Activated CD8-positive, alpha-beta T cell treated with anti-CD3 and anti-CD28 coated beads, Interleukin-2, amount 10 ng/mL, durations not matched to agents 7 days and 5 days (primary cell): ENCODE measurements at places on chromosomes 1 and 21. TPM values are rescaled to one million over a fixed set of nuclear protein-coding genes. Genes with fewer than 3 reads are reported as not detected.

GRCh38 chr1:183947988-183948387, 89.5 kb downstream of the COLGALT2 start:
- no peak for DNase-seq

DNA sequence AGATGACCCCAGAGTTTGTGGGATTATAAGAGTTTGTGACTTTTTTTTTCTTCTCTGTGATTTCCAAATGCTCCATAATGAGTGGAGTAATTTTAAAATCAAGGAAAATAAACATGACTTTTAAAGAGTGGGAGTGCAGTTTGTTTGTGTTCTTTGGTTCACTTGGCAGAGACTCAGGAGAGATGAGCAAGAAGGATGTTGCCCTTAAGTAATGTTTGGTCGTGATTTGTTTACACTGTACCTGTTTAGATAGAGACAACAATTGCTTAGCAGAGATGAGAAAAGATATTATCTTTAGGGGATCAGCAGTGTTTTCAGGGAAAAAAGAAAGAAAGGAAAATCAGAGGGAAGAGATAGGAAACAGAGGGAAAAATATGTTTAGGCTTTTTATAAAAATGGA, 170.8 kb downstream of the ADSS2 start:
- DNase-seq = no peak

Gene OR2G6
- not detected for total RNA-seq

GRCh38 chr1:99979091-99979490, 9.3 kb downstream of the SLC35A3 start:
- DNase-seq = no peak

DNA sequence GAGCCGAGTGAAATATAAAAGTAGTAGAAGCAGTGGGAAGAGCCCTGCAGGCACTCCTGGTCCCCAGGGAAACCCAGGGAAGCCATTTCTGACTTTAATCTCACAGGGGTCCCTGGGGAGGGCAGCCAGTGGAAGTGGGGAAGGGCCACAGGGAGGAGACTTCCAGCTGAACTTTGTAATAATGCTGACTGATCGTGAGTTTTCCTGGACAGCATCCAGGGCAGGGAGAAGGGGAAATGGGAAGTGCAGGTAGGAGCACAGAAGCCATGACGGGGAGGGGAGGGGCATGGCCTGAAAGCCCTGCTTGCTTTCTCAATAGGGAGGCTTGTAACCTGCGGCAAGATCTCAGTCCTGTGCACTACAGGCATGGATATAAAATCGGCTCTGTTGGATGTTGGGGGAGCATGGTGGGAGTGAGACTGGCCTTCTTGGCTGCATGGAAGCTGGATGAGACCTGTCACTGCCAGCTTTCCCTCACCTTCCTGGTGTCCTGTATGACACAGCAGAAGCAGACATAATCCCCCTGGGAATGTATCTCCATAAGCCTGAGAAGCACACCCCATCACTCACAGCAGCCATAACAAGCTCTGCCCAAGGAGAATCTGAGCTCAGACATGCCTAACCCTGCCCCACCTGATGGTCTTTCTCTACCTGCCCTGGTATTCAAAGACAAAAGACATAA, 15.1 kb upstream of the MX1 start:
- no peak for DNase-seq

Gene JAM2
- total RNA-seq = 0.05 TPM

DNA sequence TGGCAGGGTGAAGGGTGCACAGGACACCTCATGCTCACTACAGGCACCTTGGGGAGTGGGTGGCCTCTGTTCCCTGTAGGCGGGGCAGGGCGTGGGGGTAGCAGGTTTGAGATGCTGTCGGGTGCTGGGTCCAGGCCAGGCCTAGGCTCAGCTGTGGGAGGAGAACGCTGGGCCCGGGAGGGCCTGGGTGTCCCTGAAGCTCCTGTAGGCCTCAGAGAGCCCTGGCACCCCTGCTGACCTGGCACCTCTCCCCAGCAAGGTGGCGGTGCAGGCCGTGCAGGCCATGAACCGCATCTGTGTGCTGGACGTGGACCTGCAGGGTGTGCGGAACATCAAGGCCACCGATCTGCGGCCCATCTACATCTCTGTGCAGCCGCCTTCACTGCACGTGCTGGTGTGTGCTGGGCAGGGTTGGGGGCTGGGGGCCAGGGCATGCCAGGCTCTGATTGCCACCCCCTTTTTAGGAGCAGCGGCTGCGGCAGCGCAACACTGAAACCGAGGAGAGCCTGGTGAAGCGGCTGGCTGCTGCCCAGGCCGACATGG, 2.5 kb upstream of the GJC2 start:
- no peak for DNase-seq

GRCh38 chr1:194043984-194044755, 857.8 kb upstream of the B3GALT2 start:
- DNase-seq = no peak
